ENCODE measurements at places on chromosomes 7 and 10.
A peak's percentile ranks its signal among the peaks of the same experiment; 100 is the strongest.

GRCh38 chr10:51117794-51118193 lies 43.5 kb downstream of the PRKG1 start:
- DNase-seq, result no peak

GRCh38 chr10:93991596-93992284 lies 2.0 kb upstream of the PLCE1 start:
- DNase-seq, result peak; percentile 90

DNA sequence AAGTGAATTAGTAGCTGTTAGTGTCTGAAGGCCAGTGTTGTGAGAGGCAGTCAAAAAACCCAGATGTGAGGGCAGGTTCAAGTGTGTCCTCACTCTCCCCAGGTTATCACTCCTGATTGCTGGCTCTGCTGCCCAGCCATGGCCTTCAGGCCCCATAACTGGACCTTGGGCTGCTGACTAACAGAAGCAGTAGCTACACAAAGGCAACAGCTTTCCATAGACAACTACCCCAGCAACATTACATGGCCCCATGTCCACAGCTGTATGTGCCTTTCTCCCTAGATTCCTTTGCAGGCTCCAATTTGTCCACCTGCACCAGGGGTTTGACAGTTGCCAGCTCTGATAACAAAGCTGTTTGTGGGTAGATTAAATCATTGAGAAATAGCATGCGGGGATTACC lies 297.8 kb downstream of the ARL4A start:
- DNase-seq, result no peak

DNA sequence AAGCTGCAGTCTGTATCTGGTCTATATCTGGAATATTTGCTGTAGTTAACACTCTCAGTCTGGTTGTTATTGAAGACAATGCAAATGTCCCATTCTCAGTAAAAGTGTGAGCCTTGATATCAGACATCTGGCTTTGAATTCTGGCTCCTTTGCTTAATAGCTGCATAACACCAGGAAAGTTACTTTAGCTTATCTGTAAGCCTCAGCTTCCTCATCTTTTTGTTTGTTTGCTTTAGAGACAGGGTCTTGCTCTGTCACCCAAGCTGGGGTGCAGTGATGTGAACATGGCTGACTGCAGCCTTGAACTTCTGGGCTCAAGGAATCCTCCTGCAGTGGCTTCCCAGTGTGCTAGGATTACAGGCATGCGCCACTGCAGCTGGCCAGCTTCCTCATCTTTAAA lies 41.3 kb downstream of the CNNM2 start:
- DNase-seq, result no peak

DNA sequence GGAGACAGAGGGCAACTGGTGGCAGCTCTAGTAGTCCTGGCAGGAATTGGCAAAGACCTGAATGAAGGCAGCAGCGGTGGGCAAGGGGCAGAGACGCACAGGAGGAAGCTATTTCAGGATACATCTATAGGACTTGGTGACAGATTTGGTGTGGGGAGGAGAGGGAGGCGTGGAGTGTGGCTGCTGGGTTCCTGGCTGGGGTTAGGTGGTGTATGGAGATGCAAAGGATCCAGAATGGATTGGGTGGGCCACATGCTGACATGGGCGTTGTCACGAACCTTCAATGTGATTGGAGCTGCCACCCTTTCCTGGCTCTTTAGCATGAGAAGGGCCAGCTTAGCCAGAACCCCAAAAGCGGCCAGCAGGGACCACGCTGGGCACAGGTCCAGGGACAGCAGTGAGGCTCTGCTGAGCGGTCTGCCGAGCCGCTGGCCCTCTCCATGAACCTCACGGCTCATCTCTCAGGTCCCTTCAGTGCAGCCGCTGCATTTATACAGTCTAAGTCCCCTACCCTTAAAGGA lies 10.2 kb upstream of the ADCY1 start:
- DNase-seq, result peak; percentile 7

Measured in AG20443 (cell line).